ENCODE measurements at places on chromosomes 6 and 20.
A peak's percentile ranks its signal among the peaks of the same experiment; 100 is the strongest.

GRCh38 chr20:56363491-56363890, 4.7 kb downstream of the FAM210B start:
- DNase-seq, result no peak

DNA sequence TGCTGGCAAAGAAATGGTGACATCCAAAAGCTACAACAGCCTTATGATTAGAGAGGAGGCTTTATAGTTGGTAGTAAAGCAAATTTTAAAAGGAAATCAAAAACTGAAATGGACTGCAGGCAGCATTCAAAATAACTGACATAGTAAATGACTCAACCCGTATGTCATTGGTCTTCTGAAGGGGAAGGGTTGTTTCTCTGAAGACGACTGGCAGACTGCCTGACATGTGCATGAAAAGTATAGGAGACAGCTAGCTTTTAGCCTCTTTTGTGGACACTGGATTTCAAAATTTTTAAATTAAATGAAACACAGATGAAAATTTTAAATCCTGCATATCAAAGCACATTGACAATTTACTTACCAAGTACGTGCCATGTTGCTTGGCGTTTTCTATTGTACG, 90.7 kb downstream of the TRMT6 start:
- no peak for DNase-seq

DNA sequence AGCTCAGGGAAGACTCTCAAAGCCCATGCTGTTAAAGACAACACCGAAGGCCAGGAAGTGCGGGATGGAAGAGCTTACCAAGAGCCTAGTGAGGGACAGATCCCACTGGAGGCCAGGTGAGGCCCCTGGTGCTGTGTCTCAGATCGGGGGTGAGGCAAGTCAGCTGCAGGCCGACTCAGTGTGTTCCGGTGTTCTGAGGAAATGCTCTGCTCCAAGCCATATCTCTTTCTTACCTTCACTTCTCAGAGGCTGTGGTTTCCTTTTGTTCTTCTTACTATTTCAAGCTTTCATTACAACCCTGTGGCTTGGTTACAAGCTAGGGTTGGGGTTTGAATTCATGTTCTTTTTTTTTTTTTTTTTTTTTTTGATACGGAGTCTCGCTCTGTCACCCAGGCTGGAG, 114.3 kb upstream of the ZFP64 start:
- no peak for DNase-seq

DNA sequence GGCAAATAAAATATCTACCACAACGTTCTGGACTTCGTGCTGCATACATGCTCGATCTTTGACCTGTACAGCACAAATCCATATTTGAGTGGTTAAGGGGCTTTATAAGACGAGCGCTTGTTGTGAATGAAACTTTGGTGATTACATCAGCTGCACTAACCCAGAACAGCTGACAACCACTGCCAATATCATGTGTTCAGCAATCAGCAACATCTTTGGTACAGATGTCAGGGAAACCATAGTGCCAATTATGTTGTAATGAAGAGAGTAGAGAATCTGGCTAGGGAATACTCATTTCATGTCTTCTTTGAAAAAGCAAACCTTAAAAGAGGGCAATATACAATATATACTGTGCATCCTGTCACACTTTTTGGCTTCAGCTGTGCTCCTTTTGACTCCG, 188.6 kb upstream of the NT5E start:
- no peak for DNase-seq

DNA sequence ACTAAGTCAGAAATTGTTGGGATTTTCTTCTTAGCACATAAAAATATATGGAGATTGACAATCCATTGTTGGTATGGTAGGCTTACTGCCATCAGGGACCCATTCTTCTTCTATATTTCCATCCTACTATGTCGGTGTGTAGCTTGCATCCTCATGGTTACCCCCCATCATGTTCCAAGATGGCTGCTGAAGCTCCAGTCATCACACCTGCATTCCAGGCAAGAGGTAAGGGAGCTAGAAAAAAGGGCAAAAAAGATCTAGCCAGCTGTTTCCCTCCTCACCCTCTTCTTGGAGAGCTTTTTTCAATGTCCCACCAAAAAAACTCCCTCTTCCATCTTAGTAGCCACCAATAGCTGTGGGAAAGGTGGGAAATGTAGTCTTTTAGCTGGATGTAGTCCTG, 13.6 kb downstream of the SLC2A10 start:
- DNase-seq, result no peak

GRCh38 chr6:15329197-15329671, 83.4 kb downstream of the JARID2 start:
- no peak for DNase-seq

DNA sequence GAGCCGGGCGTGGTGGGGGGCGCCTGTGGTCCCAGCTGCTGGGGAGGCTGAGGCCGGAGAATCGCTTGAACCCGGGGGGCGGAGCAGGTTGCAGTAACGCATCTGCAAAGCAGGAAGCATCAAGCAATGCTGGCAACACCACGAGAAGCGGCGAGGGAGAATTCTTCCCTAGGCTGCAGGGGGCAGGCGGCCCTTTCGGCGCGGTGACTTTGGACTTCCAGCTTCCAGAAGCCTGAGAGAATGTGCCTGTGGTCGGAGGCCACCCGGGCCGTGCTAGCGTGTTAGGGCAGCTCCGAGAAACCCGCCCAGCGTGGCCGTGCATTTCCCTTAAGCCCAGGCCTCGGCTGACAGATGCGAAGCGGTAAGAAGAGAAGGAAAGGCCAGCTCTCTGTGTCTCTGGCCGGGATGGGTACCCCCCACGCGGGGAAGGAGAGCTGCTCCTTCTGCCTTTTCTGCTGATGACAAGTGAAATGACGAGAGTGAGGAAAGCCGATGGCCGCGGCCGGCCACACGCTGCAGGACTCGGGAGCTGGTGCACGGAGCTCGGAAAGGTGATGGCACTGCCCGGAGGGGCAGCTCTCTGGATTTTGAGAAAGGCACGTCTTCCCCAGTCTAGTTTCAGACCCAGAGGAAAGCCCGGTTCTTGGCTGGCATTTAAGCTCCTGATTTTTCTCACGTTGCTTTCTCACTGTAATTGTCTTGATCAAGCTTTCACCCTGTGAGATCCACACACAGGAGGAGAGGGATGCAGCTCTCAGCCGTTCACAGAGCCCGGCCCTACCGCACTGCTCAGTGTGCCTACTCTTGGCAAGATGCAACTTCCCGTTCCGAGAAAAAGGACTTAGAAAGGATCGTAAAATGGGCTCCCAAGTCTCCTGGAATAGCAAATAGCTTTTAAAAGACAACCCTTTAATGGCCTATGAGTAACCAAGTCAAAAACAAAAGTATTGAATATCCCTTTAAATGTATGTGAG, 68.3 kb upstream of the EXOC2 start:
- DNase-seq, result no peak

GRCh38 chr6:148342100-148342349, 613 bp upstream of the SASH1 start:
- DNase-seq, result no peak

- DNase-seq, result no peak
Measured at GRCh38 chr6:49856282-49856681, 10.1 kb downstream of the CRISP1 start.

- no peak for DNase-seq
Measured at GRCh38 chr6:35470663-35471120, 2.5 kb downstream of the RPL10A start.

GRCh38 chr6:34791701-34792604, at the start of gene BLTP3A:
Gene BLTP3A, plus strand, starts transcription at chr6:34792083. Its CDS starts 168 bp downstream, at chr6:34792251.
- DNase-seq, result peak; percentile 61

GRCh38 chr6:168127384-168127868, 48.4 kb upstream of the FRMD1 start:
- DNase-seq, result no peak

DNA sequence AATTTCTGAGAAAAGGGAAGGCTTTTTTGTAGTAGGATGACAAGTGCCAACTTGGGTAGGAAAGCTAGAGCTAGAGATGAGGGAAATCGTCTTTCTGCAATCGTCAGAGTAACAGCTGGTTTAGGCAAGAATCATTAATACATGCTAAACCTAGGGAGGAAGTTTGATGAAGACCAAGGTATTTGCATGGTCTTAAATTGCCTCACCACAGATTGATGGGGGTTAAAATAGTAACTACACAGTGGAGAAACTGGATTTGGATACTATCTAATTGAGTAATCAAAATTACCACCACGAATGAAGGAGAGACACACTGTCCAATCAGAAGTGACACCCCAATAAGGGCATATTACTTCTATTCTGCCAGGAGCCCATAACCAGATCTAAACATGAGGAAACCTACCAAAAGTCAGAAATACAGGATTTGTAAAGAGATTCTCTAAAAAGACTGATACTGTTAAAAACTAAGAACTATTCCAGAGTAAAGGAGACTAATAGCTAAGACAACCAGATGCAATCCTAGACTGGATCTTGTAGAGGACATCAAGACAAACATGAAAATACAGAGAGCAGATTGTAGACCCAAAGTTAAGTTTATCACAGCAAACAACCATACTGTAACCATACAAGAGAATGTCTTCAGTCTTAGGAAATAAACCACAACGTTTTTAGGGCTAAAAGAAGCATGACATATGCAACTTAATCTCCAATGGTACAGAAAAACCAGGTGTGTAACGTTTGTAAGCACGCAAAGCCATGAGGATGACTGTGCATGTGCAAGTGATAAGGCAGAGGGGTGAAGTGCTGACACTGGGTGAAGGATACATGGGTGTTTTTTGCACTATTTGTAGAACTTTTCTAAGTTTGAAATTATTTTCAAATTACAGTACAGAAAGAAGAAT, 21.8 kb downstream of the SNX5 start:
- DNase-seq, result no peak

- DNase-seq, result peak; percentile 1
Measured at GRCh38 chr20:40197691-40198090, 491.3 kb downstream of the MAFB start.

DNA sequence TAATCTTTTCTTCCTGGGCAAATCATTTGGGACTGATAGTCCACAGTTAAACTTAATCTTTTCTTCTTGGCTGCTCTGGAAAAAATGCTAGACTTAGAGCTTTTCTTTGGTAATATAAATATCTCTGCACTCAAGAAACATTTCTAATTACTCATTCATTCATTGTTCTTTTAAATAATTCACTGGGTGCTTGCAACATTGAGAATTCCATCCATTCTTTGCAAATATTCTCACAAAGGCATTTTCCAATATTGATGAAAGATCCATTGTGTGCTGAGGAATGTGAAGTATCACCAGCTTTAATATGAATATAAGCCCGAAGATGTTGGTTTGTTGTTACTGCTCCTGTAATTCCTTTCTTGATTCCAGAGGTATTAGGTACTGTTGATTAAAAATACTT, 38.4 kb downstream of the AKAP7 start:
- DNase-seq, result no peak

DNA sequence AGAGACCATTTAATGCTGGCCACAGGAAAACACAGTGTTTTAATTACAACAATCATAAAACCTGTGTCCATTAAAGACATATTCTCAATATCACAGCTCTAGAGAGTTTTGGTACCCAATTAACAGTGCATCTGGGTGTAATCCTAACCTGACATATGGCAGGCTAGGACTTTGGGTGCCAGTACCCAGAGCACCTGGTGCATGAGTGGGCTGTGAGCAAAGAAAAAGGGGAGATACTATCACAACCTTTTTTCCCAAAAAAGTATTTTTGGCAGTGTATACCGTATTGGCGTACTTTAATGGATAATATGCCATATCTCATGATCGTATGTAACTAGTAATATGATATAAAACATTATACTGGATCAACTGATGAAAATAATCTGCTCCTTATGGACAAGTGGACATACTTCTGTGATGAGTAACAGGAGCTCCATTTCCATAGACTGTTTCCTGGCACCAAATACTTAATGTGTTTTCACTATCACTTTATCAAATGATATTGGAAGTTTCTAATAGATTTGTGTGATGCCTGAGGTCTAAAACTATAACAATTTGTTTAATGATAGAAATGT, 91.7 kb downstream of the COL19A1 start:
- no peak for DNase-seq

DNA sequence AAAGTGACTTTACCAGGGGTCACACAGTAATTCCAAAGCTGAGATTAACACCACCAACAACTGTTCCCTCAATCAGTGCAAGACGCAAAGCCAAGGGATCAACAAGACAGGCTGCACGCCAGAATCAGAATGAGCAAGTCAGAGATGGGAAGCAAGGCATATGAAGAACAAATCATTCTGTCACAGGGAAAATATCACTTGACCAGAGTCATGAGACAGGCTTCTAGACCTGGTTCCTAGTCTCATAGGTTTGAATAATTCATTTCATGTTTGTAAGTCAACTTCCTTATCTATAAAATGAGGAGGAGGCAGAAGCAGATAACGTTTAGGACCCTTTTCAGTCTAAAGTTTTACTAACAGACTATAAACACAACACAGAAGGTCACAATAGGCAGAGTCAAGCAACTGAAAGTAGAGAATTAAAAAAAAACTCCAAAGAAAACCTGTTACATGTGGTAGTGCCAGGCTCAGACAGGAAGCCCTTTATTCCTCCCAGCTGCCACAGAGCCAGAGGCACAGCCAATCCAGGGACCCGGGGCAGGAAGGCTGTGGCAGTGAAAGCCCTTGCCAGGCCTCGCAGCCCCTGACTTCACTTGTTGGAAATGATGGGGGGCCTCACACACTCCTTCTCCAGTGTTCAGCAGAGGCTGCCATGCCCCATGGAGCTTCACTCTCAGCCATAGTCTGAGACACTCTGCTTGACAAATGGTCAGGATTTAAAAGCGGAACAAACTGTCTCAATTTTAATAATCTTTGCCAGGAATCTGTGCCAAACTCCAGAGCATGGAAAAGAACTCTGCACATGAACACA, 29.2 kb upstream of the DST start:
- peak; percentile 88 for DNase-seq

DNA sequence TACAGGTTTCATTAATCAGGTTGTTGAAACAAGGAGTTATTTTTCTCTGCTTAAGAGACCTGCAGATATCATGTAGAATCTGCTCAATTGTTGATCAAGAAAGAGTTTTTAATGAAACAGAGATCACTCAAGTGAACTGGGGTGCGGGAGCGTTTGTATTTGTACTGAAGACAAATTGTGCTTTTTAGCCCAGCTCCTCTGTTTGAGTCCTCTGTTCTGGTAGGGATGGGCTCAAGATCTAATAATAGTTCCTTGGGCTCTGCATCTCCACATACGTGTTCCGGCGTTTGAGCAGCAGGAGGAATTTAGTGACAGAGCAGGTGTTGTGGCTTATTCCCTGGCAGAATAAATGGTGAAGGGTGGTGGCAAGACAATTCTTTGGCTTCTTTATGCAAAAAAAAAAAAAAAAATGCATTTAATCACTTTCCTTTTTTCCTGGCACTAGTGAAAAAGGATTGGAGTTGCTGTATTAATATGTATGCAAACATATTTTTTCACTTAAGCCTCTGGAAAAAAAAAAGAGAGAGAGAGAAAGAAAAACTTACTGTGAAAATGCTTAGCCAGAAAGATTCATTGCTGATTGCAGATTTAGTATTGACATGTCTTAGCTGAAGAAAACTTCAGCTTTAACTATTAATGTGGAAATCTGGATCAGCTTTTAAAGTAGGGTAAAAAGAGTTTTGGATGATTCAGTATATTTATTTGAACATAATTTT, 4.0 kb downstream of the CITED2 start:
- DNase-seq, result no peak
